Activated CD4-positive, alpha-beta T cell treated with anti-CD3 and anti-CD28 coated beads, Interleukin-2, amount 50 U/mL, for 1 hour (primary cell): ENCODE measurements at places on chromosomes 12 and 14.

DNA sequence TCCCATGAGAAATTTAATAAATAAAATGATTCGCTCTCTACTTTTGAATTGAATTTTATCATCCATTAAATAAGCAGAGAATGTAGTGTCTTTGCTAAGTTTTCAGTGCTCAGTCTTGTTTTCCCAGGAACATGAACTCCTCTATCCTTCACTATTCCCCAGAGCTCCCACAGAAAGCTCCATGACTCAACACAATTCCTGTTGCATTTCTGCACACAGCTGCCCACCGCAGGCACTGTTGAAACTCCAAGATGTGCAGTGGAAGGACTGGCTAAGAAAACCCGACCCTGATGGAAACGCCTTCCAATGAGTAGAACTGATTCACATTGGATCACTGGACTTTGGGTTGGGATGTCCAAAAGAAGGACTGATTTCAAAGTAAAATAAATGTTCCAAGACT, 202.4 kb upstream of the AMIGO2 start:
- DNase-seq, result no peak

DNA sequence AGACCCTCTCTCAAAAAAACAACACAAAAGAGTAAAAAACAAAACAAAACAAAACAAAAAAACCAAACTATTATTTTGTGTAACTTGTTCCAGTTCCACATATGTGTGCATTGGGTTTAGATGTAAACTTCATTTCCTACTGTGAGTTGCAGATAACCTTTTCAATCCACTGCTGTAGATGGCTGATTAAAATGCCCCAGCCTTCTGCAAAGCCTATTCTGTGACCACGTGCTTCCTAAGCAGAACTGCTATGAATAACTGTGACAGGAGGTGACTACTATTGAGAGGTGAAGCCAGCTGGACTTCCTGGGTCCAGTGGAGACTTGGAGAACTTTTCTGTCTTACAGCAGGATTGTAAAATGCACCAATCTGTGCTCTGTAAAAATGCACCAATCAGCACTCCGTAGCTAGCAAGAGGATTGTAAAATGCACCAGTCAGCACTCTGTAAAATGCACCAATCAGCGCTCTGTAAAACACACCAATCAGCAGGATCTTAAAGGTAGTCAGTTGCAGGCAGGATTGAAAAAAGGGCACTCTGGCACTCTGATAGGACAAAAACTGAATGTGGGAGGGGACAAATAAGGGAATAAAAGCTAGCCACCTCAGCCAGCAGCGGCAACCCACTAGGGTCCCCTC, 10.3 kb upstream of the ELK3 start:
- DNase-seq, result no peak

GRCh38 chr12:67056329-67056728, 212.8 kb upstream of the CAND1 start:
- no peak for DNase-seq

GRCh38 chr14:96470331-96470730, 31.9 kb upstream of the PAPOLA start:
- no peak for DNase-seq

DNA sequence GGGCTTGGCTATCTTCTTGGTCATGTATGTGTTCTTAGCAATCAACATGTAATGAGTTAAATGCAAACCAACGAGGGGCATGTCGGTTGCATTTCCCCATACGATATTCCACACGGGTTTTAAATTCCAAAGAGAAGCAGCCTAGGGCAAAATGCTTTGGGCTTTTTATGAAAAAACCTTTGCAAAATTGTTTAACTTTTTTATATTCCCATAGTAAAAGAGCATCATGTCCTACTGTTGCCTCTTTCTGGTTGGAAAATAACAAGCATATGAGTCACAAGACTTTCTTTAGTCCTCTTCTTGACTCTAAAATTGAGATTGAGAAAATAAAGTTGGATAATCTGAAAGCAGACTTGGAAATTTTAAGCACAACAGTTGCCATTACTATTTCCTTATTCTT, 3.8 kb upstream of the DIO2 start:
- no peak for DNase-seq

DNA sequence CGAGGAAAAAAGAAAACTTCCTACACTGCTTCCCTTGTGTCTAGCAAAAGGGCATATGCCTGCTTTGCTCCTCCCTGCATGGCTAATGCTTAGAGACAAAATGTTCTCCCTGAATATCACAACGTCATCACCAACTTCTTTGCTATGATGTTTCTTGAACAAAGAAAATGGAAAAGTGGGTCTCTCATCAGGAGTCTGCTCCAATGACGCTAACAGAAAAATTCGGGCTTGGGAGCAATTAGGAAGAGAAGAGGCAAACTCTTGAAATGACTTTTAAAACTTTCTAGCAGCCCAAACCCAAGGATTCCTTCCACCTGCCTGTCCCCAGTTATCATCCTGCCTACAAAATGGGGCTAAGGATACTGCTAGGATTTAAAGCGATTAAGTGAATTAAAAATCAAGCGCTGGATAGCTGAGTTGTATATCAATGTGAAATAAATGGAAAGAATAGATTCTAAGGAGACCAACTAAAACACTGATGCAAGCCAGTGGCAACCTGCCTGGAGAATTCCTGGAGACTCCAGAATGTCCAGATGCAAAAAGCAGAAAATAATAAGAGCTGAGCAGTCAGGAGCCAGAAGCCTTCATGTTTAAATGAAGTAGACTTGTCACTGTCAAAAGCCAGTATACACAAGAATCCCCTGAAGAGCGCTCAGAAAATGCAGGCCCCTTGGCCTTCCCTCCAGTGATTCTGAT, 183.8 kb downstream of the DPF3 start:
- no peak for DNase-seq

GRCh38 chr12:119151445-119152026, 27.2 kb upstream of the HSPB8 start:
- no peak for DNase-seq
